ENCODE measurements at places on chromosomes 2 and 18.
A peak's percentile ranks its signal among the peaks of the same experiment; 100 is the strongest.

- DNase-seq: peak; percentile 96
Observed at GRCh38 chr18:12946549-12947284, 1.1 kb upstream of the SEH1L start.

GRCh38 chr2:42872721-42873120 is 80.3 kb upstream of the HAAO start:
- peak; percentile 85 for DNase-seq

- DNase-seq: no peak
Observed at GRCh38 chr18:35344736-35345459, 678 bp upstream of the ZNF24 start.

GRCh38 chr2:48279344-48280090 is 250.4 kb upstream of the STON1 start:
- DNase-seq: no peak

DNA sequence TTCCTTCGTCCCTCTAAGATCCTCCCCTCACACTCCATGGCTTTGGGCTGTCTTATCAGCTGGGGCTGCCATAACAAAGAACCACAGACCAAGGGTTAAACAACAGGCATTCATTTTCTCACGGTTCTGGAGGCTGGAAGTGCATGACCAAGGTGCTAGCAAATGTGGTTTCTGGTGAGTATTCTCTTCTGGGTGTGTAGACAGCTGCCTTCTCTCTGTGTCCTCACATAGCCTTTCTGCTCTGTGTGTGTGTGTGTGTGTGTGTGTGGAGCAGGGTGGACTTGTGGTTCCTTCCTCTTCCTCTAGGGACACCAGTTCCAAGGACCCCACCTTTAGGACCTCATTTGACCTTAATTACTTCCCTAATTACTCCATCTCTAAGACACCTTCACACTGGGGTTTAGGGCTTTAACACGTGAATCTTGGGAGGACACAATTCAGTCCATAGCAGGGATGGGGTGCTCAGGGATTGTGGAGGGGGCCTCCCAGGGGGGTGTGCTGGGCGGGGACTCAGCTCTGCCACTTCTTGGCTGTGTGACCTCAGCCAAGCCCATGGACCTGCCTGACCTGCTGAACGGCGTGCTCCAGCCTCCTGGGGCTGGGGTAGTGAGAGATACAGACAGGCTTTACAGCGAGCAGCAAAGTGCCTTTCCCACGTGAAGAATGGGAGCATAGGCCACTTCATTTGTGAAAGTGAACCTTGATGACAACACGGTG is 38.0 kb downstream of the ACKR3 start:
- DNase-seq: peak; percentile 3

GRCh38 chr2:148875387-148876051 is 492 bp downstream of the KIF5C start:
- DNase-seq: no peak

GRCh38 chr2:144596073-144596871 is 76.4 kb upstream of the ZEB2 start:
- peak; percentile 63 for DNase-seq

DNA sequence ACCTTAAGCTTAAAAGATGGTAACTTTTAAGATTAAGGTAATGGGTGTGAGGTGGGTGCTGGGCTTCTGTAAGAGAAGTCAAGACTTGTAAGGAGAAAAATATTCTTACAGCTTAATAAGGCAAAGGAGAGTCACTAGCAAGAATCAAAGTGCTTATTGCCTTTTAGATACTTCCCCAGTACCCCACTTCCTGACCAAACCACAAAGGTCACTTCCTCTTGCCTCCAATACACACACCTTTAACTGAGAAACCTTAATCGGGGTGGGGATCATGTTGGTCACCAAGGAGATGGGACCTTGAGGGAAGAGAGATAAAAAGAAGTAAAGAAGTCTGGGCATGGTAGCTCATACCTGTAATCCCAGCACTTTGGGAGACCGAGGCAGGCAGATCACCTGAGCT is 10.6 kb upstream of the ATG16L1 start:
- no peak for DNase-seq

DNA sequence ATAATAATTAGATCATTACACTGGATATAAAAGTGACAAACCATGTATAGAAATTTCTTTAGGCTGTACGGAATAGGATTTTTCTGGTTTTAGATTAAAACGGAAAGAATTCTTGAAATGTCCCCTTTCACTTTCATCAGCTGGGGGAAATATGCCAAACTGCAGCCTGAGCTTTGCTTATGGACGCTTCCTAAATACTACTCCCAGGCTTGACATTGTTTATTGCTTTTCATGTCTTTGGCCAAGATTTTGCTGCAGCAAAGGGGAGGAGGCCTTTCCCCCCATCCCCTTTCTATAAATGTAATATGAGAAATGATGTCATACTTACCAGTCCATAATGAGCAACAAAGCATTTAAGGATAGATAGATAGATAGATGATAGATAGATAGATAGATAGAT is 158.4 kb downstream of the MAP2 start:
- no peak for DNase-seq

- no peak for DNase-seq
Observed at GRCh38 chr2:151996243-151997003, 102.4 kb downstream of the CACNB4 start.

DNA sequence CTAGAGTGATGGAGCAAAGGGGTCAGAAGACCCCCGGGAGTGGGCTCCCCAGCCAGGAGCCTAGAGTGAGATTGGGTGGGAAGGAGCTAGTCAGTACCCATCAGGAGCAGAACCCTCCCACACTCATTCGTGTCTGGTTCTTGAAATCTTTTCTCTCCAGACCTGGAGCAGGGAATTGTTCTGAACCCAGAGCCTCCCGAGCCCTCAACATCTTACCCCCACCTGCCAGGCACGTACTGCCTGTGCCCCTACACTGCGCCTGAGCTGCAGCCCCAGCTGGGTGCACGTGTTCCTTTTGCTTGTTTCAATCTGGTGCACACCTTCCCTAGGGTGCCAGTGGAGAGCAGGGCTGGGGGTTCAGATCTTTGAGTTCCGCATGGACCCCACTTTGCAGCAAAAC is 52.6 kb downstream of the BCL2L11 start:
- no peak for DNase-seq

- DNase-seq: no peak
Observed at GRCh38 chr2:59583173-59583765, 970.2 kb downstream of the BCL11A start.

- DNase-seq: no peak
Observed at GRCh38 chr2:31973665-31974064, 37.1 kb downstream of the MEMO1 start.

DNA sequence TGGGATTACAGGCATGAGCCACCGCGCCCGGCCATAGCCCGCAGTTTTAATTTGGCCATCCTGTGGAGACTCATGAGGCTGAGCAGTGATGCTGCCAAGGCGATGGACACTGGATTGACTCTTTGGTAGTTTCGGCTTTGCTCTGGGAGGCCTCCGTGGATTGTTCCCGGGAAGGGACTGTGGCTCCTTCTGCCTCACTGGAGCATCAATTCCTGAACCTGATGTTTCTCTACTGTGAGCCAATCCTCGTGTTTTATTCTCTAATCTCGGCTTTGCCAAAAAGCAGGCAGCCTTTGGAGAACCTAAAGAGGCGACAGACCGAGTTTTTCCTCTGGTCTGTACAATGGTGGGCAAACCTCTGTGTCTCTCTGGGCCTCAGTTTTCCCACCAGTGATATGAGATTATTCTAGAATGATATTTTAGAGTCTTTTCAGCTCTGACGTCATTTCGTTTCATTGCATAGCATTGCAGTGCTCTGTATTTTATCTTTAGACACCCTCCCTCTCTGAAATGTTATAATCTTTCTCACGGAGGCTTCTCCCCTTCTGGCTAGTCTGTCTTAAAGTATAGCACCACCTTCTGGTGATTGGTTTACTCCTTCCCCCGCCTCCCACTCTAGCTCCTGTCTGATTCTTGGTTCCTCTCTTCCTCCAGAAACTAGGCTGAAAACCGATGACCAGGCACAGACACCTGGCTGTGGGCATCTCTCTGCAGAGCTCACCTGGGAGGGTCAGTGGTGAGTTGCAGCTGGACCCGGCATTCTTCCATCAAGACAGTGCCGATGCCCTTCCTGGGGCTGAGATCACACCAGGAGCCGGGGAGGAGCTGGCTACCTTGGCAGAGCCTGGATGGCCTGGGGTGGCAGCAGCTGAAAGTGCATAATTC is 341.3 kb downstream of the MYCN start:
- DNase-seq: peak; percentile 16

- DNase-seq: no peak
Observed at GRCh38 chr2:209189893-209190292, 234.0 kb upstream of the MAP2 start.

DNA sequence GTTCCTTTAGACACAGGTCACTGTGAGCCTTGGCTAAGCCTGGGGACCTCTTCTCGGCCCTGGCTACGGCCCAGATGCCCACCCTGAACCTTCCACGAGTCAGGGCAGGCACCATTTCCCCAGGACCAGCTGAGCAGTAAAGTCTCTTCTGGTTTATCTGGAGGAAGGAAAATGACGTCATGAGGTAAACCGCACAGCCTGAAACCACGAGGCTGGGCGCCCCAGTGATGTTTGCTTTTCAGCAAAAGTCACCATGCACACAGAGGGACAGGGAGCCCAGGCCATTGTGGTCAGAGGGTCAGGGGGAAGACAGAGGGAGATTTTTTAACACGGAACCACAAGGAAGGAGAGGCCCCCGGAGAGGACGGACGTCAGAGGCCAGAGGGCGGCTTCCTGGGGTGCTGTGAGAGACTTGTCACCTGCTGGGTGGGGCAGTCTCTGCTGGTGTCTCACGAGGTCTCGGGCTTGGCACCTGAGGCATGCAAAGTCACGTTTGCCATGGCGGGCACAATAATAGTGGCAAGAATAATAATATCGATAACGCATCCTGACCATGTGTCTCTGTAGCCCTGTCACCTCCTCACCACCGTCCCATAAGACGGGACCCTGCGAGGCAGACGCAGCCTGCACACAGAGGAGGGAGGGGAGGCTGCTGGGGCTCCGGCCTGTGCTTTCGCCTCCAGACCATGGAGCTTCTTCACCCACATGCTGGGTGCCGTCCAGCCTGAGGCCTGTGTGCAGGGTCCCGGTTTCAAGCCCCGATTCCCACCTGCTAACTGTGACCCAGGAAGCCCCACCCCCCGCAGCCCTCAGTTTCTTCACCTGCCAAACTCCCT is 33.2 kb upstream of the FOSL2 start:
- DNase-seq: peak; percentile 68

DNA sequence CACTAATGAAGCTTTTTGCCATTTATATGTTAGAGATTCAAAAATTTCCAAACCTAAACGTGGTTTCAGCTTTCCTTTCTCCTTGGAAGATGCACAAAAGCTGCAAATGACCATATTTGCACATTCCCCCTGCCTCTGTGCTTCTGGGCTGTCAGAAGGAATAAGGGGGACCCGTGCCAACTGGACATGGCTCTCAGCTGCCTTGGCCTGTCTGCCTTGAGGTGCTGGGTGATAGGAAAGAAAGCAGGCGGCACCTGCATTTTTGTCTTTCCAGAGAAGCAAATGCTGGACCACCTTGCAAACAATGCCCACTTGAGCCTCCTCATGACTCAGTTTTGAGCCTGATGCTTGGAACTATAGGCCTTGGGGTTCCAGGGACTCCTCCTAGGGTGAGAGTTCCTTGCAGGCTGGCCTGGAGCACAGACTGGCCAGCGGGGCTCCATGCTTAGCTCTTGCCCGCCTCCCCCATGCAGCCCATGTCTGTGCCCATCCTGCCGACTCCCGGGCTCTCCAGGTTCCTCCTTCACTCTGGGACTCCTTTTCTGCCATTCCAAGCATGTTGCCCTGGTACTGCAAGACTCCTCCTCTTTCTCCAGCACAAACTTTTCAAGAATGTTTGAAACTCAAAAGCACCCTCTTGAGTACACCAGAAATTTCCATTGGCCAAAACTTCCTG is 109.0 kb upstream of the EPAS1 start:
- DNase-seq: no peak

- no peak for DNase-seq
Observed at GRCh38 chr2:180307096-180307495, 300.0 kb upstream of the CWC22 start.

DNA sequence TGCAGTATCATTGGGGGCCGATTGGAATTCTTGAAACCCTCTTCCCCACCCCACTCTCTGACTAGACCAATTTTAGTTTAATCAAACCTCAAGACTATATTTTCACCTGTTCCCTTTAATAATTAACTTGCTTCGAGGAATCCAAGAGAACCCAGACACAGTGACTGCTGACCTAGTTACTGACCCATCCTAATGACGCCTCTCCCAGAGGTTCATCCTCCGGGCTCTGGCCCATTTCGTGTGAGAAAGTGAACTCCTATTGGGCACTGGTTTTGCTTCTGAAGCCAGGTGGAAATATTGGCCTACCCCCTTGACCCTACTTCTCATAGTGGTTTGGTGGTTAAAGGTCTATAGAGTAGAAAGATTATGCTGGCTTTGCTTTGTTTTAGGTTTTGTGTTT is 39.9 kb downstream of the RPL37A start:
- no peak for DNase-seq

- DNase-seq: no peak
Observed at GRCh38 chr18:12599543-12599942, 58.4 kb downstream of the SPIRE1 start.

DNA sequence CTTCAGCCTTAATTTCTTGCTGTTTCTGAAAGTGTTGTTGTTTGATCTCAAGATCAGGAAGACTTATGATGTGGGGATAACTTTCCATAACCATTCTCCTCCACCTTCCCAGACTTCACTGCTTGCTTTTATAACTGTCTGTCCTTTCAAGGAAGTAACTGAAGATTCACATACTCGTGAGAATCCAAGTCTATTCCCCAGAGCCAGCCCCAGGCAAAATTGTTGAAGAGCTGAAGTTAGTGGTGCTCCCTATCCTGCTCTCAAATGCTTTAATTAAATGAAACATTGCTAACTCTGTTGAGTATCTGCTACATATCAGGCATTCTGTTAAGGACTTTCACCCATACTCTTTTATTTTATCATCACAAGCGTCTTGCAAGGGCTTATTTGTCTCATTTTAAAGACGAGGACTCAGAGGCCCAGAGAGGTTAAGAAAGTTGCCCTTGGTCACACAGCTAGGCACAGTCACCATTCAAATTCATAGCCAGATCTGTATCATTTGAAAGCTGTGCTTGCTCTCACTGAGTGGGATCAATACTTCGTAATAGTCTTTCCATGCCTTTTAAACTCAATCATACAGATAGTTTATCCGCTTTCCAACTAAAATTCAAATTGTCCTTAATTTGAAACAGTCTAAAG is 189.8 kb upstream of the TCF4 start:
- DNase-seq: no peak

DNA sequence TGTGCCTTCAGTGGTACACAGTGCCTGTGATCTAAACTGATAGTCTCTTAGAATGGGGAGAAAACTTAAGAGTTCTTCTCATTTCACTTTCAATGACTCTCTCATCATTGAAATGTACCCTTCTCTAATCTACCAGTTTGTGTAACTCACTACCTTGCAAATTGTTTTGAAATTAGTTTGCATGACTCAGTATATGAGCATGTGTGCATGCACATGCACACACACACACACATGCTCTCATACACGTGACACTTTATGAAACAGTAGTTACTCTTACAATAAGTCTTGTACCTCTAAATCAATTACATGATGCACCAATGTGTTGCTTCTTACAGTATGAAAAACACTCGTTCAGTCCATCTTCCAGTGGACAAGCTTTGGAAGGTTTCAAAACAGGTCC is 10.6 kb downstream of the LYPD6B start:
- DNase-seq: no peak

- peak; percentile 74 for DNase-seq
Observed at GRCh38 chr2:108612153-108612513, 77.9 kb downstream of the LIMS1 start.
